NCI-H1092 (cell line): ENCODE measurements at places on chromosomes 3 and 15.

DNA sequence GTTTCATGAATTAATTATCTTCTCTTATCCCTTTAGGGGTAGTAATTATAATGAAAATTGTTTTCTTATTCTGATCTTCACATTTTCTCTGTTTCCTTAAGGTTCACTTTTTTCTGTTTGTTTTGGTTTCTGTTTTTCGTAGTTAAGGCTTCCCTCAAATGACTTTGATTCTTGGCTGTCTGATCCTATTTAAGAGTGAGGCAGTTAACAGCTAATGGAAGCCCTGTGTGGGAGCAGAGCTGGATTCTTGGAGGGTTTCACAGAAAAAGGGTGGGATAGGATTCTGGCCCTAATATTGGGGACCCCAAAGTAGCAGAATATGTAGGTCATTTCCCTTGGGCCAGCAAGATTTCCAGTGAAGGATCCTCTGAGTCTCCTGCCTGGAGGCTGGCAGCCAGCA, 6.8 kb upstream of the AMOTL2 start:
- no peak for DNase-seq

DNA sequence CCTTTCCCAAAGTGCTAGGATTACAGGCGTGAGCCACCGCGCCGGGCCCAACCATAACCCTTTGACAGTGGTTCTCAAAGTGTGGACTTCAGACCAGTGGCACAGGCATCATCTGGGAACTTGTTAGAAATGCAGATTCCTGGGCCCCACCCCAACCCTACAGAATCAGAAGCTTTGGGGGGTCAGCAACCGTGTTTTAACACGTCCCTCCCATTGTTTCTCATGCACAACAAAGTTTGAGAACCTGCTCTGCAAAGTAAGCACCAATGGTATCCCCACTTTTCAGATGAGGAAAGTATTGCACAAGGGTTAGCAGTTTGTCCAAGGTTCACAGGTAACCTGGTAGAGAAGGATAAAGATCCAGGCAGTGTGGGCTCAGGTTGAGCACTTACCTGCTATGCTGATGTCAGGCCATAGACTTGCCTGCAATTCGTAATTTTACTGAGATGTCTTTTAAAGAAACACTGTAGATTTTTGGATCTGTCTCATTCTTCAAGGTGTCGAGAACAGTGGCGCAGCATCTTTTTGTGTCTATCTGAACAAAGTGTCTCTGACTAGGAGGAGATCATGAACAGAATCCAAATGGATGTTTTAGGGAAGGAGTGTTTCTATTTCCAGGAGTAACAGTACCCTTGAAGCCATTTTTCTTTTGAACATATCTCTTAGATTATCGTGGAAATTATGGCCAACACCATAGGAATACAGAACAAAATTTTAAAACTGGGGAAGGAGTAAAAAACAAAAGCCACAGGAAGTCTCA, 2.5 kb downstream of the GXYLT2 start:
- no peak for DNase-seq

DNA sequence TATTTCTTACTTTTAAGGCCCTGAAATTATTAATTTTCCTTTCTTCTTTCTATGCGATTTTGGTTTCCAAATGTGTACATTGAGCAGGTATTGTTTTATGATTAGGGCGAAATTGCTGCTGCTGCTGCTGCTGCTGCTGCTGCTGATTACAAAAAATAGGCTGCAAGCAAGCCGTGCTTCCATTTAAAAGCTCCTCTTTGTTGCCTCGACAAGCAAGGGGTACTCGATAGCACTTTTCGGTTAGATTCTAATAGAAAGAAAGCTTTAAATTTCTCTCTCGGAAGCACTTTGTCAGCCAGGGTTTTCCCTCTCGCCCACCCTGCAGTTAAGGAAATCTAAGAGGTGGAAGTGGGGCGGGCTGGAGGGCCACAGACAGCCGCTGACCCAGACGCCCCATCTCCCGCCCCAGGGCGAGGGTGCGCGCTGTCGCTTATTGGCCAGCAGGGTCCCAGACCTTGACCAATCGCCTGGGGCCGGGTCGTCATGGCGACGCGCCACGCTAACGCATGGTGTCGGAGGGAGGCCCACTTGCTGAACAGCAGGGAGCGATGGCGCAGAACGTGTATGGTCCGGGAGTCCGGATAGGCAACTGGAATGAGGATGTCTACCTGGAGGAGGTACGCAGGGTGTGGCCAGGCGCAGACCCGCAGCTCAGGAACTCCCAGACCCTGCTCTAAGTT, at the start of gene CFAP161:
CFAP161 (plus strand) TSS at position 489 of the 680 bp plus-strand sequence; CDS start at position 549, 60 bp downstream.
- DNase-seq = peak; percentile 81

- no peak for DNase-seq
Measured at GRCh38 chr3:19190602-19191001, 42.3 kb downstream of the KCNH8 start.
